ENCODE measurements at places on chromosomes 13 and 19. TPM values are rescaled to one million over a fixed set of nuclear protein-coding genes. Genes with fewer than 3 reads are reported as not detected.
A peak's percentile ranks its signal among the peaks of the same experiment; 100 is the strongest.

GRCh38 chr19:14002571-14003250, 3.4 kb downstream of the RFX1 start:
- no peak for DNase-seq

CAMSAP3 gene
- total RNA-seq = 0.12 TPM

DNA sequence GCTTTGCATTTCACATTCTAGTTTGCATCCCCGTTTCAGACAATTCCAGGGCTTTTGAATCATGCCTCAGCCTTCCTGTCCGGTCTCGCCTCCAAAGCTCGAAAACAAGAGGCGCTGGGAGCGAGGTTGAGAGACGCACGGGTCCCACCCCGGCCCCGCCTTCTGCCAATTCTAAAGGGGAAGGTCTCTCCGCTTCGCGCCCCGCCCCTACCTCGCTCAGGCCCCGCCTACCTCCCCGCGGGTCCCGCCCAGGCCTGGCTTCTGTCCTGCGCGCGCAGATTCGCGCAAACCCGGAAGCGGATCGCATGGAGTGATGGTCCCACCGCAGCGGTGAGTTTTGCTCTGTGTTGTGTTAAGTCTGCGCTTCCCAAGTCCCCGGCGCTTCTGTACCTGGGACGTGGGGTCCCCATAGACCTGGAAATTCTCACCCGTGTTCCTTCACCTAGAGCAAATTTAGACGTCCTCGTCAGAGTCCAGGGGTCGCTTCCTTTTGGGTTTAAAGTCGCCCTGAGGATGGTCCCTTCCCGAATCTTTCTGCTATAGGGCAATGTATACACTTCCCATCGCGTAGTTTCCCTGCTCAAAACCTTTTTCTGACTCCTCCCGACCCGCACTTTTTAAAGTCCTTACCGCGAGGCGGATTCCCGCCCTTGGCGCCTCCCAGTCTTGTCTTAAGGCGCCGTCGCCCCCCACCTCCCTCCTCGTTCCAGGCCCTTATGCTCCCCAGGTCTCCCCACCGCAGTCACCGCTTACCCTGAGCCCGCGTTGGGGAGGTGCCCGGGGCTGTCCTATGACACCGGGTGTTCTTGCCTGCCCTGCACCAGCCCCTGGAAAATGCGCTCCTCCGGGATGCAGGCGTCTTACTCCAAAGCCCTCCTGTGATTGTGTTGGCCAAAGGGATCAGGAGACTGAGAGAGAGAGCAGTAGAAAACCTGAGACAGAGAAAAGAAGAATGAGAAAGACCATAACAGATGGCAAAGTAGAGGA, at the start of gene ZNF845:
ZNF845 (plus strand) TSS at position 287 of the 987 bp plus-strand sequence. CDS start 7,559 bp downstream, outside the sequence.
- DNase-seq = peak; percentile 96

ZNF177 gene
- 1.1 TPM for total RNA-seq

- DNase-seq = no peak
Measured at GRCh38 chr19:1282588-1283206, 3.0 kb upstream of the EFNA2 start.

ATP7B gene
- total RNA-seq = 2.3 TPM

DNA sequence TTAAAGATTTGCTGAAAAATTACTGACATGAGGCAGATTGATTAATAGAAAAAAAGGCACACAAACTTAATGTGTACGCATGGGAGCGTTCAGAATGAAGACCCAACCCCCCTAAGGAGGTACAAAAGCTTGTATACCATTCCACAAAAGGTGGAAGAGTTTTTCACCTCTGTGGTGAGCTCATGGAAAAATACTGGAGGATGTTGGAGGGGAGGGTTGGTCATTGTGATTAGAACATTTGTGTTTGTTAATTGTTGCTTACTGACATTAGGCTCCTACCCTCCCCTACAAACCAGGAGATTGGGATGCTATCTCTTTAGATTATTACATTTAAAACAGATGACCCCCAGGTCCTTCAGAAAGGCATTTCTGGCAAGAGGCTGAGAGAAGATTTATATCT, 1973.3 kb downstream of the OLFM4 start:
- no peak for DNase-seq

DNA sequence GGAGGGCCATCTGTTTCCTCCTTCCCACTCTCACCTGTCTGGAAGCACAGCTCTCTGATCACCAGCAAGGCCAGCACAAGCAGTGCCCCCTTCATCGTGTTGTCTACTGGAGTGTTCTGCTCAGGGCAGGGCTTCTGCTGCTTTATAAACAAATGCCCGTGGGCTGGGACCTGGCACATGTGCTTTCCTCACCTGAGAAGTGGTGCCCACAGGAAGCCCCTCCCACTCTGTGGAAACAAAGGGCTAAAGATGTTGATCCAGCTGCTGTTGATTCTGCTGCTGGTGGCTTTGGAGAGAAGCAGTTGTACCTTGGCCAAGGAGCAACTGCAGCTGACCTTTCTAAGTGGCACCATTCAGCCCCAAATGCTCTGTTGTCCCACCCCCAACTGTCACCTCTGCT, 26.4 kb upstream of the ZNF181 start:
- DNase-seq = no peak

GRCh38 chr19:44857837-44858236, 11.7 kb downstream of the NECTIN2 start:
- DNase-seq = no peak

ZNF765 gene
- 6.7 TPM for total RNA-seq

DNA sequence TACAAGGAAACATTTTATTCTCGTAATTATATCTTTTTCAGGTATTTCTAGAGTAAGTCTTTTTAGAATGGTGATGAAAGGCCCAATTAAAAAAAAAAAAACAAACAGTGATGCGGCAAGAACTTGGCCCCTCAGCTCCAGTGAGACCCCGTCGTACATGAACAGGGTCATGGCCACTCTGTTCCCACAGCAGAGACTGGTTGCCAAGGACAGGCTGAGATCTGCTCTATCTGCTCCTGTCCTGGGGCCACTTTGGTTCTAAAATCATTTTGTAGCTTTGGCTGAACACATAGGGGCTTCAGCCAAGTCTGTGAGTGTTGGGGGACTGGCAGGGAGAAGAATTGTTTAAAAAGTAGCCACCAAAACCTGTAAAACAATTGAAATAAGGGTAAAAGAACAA, 286.9 kb downstream of the RFC3 start:
- no peak for DNase-seq

DNA sequence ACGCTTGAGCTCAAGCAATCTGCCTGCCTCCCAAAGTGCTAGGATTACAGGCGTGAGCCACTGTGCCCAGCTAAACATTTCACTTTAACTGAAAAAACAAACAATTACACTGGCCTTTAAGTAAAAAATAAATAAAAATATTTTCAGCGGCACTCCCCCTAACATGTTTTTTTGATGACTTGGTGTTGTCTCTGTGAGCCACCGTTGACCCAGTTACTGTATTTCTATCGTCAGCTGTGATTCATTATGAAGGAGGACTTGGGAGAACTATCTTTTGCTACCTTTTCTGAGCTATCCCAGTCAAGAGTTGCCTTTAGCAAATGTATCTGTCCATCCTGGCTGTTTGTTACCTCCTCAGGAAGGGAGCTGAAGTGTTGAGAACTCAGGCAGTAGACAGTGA, 18.5 kb upstream of the C19orf33 start:
- DNase-seq = no peak

PRX gene
- total RNA-seq = 1.5 TPM

SIGLEC10 gene
- 2.7 TPM for total RNA-seq

- no peak for DNase-seq
Measured at GRCh38 chr13:35917252-35917941, 213.8 kb downstream of the DCLK1 start.

- DNase-seq = no peak
Measured at GRCh38 chr19:46984077-46985010, 35.3 kb upstream of the NPAS1 start.

- no peak for DNase-seq
Measured at GRCh38 chr13:45441633-45442032, 23.1 kb upstream of the COG3 start.

GRCh38 chr19:32457571-32458158, 52.1 kb downstream of the DPY19L3 start:
- DNase-seq = no peak

DNA sequence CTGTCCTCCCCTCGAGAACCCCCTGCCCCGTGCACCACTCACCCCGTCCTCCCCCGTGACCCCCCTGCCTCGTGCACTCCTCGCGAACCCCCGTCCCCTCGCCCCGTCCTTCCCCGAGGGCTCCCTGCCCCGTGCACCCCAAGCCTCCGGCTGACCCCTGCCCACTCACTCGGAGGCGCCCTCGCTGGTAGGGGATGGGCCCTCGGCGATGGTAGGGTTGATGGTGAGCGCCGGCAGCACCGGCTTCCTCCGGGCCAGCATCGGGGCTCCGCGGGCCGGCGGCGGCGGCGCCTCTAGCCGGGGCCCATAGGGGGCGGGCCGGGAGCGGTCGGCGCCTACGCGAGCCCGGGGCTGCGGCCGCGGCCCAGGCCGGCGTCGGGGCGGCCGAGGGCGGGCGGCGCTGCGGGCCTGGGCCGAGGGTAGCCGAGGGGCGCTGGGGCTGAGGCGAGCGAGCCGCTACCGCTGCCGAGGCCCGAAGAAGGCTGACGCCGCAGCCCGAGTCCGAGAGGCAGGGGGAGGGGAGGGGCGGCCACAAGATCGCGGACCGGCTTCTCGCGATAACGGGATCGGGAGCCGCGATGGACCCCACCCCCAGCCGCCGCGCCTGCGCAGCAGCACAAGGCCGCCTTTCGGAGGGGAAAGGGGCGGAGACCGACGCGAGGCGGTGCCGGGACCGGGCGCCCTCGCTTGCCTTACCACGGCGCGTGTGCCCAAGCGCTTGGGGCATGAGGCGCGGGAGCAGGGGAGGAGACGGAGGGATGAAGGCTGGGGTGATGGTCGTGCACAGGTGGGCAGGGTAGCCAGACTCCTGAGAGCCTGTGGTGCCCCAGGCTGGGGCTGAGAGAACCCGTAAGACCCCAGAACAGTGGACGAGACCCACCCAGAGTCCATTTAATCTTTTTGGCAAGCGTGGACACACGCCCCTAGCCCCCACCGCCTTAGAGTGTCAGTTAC, at the start of gene MAP2K2:
MAP2K2 (minus strand) TSS at position 508 of the 954 bp plus-strand sequence; CDS start at position 261, 247 bp downstream.
- peak; percentile 95 for DNase-seq

- no peak for DNase-seq
Measured at GRCh38 chr19:52735734-52736133, 890 bp upstream of the ZNF611 start.

GRCh38 chr13:98260357-98261164, 83.5 kb upstream of the RNF113B start:
- no peak for DNase-seq

GRCh38 chr13:20801707-20802106, 27.9 kb upstream of the EEF1AKMT1 start:
- no peak for DNase-seq

TMEM238 gene
- 14.6 TPM for total RNA-seq

- DNase-seq = no peak
Measured at GRCh38 chr19:38744874-38745273, 600 bp upstream of the CAPN12 start.

DNA sequence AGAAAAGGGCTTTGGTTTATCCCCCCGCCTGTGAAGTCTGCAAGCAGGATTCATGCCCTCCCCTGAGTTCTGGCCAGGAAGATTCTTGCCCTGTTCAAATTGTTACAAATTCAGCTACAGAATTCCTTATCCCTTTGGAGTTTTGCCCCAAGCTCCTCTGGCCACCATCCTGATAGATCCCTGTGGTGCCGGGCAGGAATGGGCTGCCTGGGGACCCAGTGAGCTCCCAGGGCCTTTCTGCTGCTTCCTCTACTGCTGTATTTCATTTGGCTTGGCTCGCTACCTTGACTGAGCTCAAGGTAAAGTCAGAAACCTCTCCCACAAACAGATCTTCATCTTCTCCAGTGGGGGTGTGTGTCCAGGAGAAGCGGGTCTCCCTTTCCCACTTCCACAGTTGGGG, 194.6 kb upstream of the NBEA start:
- DNase-seq = no peak

DNA sequence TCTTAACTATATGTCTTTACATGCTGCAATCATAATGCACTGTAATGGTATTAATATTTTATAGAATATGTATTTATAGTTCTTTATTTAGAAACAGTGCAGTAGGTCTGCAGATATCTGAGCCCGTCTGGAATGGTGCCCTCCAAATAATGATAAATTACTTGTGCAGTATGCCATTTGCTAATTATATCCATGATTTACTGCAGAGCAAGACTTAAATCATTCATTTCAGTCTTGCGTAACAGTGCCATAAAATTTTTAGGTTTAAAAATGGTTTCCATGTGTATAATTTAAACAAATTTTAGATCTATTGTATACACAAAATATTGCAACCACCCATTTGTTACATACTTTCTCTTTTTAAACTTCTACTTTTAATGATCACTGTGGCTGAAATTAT, 175.1 kb downstream of the ZNF536 start:
- no peak for DNase-seq

CASP14 gene
- total RNA-seq = not detected

- DNase-seq = peak; percentile 70
Measured at GRCh38 chr19:42176990-42177685, 40.3 kb downstream of the DEDD2 start.
